BJ (cell line): ENCODE measurements at places on chromosomes 11 and 22. TPM values are rescaled to one million over a fixed set of nuclear protein-coding genes. Genes with fewer than 3 reads are reported as not detected.

The BRSK2 gene
- 0.18 and 0.28 TPM in 2 replicates for polyA plus RNA-seq

The CCDC116 gene
- 0.10 and 0.13 TPM in 2 replicates for polyA plus RNA-seq

The GPR83 gene
- polyA plus RNA-seq = 0.04 TPM in 1 of 2 replicates, not detected in the other

The CRYBA4 gene
- polyA plus RNA-seq = not detected in 2 replicates

The GLYATL1B gene
- polyA plus RNA-seq = not detected in 2 replicates

The AGBL2 gene
- 1.5 and 1.7 TPM in 2 replicates for polyA plus RNA-seq

The GLB1L2 gene
- 0.10 and 0.18 TPM in 2 replicates for polyA plus RNA-seq

The FCHSD2 gene
- polyA plus RNA-seq = 24.9 and 30.3 TPM in 2 replicates

- DNase-seq = no peak
Measured at GRCh38 chr11:102591160-102591718, 33.9 kb downstream of the MMP20 start.

DNA sequence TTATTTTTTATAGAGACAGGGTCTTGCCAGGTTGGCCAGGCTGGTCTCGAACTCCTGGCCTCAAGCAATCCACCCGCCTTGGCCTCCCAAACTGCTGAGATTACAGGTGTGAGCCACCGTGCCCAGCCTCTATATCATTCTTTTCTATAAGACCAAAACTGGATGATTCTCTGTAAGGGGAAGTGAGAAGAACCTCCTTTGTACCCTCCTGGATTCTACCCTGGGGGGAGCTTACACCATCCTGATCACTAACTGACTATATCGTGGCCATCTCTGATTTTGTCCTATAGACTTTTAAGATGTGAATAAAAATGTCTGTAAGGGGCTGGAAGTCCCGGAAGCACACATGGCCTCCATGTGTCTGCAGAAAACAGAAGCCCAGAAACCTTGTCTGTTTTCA, 9.1 kb downstream of the PIWIL4 start:
- DNase-seq = no peak

- DNase-seq = no peak
Measured at GRCh38 chr22:44782363-44782963, 30.1 kb downstream of the ARHGAP8 start.

- no peak for DNase-seq
Measured at GRCh38 chr11:102994105-102994504, 38.6 kb upstream of the MMP13 start.

The GPHA2 gene
- not detected in 2 replicates for polyA plus RNA-seq

The SMTNL1 gene
- not detected in 2 replicates for polyA plus RNA-seq

GRCh38 chr11:65323813-65324212, 9.1 kb downstream of the CDC42EP2 start:
- no peak for DNase-seq

DNA sequence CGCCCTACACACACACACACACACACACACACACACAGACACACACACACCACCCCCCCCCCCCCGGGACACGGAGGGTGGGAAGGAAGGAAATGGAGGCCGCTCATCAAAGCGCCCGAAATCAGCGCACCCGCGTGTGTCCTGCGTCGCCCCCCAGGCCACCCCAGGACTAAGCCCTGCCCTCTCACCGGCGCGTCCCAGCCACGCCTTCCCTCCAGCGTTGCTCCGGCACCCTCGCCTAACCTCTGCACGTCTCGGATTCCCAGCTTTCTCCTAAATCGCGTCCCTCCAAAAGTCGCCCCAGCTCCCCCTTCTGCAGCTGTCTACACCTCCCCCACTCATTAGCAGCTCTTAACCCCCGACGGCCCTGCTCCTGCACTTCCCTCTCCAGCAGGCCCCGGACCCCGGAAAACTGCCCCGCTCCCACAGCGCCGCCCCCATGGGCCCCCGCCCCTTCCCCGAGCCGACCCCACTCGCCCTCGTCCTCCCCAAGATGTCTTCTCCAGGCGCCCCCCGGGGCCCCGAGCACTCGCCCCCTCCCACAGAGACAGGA, 557 bp downstream of the PACSIN2 start:
- no peak for DNase-seq

The NPAS4 gene
- 0.43 and 0.72 TPM in 2 replicates for polyA plus RNA-seq

GRCh38 chr22:36563001-36563400, 34.0 kb upstream of the EIF3D start:
- DNase-seq = no peak

The TRPM5 gene
- not detected in 2 replicates for polyA plus RNA-seq

DNA sequence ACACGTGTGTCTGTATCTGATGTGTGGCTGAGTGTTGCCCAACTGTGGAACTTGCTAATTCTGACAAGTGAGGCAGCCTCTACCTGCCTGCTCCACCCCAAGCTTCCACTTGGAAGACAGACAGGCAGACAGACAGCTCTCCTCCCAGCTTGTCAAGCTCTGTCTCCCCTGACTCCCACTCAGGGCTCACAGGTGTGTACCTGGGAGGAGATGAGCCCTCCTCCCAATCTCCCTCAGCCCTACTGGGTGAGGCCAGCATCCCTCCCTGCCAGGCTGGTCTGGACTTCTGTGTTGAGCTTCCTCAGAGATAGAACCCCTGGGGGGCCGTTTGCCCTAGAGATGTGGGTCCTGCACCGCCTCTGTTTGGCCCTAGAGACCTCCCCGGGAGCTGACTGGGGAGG, 1.0 kb upstream of the CHRM1 start:
- no peak for DNase-seq
